Hematopoietic multipotent progenitor cell treated with erythropoietin and hydrocortisone succinate and interleukin-3 and kit ligand, for 6 days (in vitro differentiated cells): ENCODE measurements at places on chromosomes 1 and 21.

DNA sequence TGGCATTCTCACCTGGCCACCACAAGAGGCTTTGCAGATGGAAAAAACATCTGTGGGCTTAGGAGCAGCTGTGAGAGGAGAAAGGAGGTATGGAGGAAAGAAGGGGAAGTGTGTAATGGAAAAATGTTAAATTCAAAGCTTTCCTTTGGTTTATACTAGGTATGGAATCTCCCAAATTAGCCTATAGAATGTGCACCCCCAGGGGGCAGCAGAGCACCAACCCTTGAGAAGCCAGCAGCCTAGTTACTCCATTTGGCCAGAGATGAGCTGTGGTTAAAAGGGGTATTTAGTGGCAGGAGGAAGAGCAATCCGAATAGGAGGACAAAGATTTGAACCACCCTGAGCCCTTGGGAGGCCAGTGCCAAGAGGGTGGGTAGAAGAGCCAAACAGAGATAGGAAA, 97.5 kb upstream of the CTTNBP2NL start:
- peak; percentile 68 for DNase-seq

DNA sequence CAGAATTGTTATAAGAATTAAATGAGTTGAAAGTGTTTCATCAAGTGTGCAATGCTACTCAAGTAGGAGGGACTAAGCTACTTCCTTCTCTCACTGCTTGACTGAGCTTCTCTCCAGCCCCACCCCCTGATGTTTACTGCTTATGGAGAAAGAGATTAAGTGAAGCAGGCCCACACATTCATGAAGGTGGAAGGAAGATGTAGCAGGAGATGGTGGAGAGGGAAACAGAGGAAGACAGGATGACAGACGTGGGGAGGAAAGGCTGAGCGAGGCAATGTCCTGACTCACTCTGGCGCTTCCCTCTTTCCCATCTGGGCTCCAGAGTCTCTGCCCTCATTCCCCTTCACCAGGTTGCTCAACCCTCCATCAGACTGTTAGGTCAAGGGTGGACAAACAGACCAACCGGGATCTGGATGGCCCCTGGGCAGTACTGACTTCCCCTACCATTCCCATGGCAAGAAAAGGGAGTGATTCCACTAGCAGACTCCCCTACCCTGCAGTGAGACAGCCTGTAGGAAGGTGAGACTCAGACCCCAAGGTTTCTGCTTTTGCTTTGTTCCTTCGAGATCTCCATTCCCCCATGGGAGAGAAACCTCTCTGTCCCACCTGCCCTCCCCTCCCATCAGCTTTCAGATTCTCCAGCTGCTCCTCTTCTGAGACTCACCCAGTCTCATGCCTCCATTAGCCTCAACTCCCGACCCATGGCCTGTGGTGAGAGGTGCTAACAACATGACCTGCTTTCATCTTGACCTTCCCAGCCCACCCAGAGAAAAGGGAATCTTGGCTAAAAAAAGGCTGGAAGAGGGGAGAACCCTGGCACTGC, 3.1 kb upstream of the ARHGEF2 start:
- peak; percentile 84 for DNase-seq

DNA sequence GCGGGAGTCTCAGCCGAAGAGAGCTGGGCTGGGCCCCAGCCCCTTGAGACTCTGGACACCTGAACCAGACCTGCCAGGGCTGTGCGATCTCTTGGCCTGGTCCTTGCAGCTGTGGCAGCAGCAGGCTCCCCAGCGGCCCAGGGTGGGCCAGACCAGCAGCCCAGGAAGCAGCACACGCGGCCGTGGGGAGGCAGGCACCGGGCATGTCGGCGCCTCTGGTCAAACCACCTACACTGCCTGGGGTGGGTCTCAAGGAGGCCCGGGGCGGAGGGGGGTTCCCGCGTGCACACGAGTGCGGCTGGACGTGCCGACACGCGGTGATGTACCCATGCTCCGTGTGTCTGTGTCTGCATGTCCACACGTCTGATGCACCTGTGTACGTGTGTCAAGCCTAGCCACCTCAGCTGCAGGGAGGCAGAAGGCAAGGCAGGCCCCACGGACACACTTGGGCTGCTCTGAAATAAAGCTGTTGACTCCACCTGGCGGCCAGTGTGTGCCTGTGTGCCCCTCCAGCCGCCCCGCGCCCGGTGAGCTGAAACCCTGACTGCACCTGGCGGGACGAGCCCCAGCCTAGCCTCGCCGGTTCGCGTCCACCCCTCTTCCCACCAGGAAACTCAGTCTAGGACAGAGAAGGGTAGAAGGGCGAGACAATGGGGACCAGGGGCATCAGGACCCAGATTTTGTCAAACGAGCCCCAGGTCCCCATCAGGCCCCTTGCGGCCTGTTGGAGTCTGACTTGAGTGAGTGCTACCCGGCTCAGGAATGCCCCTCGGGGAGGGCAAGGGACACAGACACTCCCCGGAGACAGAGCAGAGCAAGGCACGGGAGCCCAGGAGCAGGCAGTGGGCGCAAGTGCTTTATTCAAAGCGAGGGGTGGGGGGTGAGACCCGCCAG, 11.6 kb downstream of the SCNN1D start:
- peak; percentile 86 for DNase-seq

GRCh38 chr1:158131217-158131616, 49.5 kb upstream of the CD1D start:
- DNase-seq: peak; percentile 66

- DNase-seq: peak; percentile 24
Observed at GRCh38 chr1:32813941-32814739, 3.0 kb downstream of the YARS1 start.

DNA sequence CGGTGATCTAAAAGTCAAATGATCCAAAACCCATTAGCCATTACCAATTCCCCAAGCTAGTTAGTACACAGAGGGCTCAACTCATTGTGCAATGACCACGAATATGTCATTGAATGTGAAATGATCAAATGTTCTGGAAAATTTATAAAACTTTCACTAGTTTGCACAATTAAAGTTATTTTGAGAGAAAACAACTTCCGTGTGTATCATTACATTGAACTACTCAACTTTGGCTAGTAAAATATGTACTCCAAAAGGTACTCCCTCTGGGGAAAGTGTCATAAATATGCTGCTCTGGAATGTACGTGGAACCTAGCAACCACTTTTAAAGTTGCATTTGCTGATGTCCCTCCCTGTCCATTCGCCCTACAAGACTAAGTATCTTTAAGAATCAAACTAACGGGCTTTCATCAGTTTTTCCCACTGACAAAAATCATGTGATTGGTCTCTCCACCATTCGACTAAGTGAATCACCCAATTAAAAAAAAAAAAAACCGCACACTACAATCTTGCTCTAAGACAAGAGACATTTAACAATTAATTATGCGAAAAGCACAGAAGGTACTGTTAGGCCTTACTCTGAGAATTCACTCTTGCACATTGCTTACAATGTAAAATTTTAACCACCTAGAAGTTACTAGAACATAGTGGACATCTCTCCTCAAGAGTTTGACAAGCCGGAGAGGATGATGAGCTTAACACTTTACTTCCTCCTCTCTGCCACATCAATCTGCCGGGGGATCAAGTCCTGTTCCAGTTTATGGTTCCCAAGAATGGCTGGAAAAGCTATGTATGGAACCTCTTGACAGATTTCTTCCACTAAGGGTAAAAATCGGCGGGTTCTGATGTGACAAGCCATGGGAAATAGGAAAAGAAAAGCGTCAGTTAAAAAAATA, 1.2 kb downstream of the ACBD3 start:
- DNase-seq: peak; percentile 23

DNA sequence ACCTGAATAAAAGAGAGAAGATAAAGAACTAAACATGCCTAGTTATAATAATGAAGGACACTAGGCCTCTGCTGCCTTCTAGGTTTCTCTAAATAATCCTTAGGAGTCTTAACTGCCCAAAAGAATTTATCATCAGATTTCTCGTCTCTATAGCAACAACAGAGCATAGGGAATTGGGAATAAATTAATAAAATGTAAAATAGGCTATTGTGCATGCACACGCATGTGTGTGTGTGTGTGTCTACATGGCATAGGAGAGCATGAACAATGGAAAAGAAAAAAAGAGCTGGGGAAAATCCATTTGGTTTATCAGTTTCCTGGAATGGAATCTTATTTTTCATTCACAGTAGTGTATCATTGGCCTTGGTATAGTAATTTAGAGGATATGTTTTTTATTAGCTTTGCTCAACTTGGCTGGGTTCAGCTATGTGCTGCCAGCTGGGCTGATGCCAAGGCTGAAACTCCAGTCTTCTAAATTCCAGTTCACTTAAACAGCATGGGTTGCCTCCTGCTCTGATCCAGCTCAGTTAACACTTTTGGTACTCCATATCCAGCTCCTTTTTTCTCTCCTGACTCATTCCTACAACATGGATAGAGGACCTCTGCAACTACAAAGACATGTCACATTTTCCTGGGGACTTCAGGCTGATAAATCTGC, 80.6 kb upstream of the SLFNL1 start:
- no peak for DNase-seq

- no peak for DNase-seq
Observed at GRCh38 chr1:2415801-2416208, 3.4 kb upstream of the PEX10 start.

- no peak for DNase-seq
Observed at GRCh38 chr21:32949701-32950100, 76.0 kb upstream of the OLIG2 start.

DNA sequence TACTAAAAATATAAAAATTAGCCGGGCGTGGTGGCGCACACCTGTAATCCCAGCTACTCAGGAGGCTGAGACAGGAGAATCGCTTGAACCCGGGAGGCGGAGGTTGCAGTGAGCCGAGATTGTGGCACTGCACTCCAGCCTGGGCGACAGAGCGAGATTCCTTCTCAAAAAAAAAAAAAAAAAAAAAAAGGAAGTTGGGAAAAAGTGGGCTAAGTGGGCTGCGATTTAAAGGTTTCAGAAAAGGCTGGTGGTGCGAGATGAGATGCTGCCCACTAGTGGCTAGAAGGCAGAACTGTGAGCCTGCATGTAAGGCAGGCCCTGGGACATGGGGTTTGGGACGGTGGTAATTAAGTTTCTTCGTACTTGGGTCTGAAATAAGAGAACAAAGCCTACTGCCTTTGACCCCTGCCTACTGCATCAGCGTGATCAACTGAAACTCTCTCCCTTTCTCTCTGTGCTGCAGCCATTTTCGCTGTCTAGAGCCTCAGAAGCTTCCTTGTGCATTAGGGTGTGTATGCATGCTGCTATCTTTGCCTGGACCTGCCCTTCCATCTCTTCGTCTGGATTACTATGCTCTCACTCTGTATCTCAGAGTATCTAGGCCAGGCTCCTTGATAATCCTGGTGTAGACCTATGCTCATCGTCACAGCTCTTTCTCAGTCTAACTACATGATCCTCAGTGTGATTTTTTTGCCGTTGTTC, 12.4 kb downstream of the FMOD start:
- peak; percentile 82 for DNase-seq

DNA sequence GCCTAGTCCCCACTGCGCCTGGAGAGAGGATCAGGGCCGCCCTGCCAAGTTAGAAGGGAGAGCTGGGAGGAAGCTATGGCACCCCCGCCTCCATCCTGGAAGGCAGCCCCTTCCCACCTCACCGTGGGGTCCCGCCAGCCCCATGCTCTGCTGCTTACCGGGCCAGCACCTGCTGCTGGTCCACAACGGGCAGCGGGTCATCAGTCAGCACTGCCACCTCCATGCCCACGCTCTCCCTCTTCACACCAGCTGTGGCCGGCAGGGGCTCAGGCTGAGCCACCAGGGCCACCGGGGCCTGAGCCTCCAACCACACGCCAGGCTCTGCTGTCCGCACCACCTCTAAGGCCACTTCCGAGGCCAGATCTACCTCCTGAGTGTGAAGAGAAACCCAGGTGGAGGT, 23.5 kb upstream of the DDOST start:
- no peak for DNase-seq

DNA sequence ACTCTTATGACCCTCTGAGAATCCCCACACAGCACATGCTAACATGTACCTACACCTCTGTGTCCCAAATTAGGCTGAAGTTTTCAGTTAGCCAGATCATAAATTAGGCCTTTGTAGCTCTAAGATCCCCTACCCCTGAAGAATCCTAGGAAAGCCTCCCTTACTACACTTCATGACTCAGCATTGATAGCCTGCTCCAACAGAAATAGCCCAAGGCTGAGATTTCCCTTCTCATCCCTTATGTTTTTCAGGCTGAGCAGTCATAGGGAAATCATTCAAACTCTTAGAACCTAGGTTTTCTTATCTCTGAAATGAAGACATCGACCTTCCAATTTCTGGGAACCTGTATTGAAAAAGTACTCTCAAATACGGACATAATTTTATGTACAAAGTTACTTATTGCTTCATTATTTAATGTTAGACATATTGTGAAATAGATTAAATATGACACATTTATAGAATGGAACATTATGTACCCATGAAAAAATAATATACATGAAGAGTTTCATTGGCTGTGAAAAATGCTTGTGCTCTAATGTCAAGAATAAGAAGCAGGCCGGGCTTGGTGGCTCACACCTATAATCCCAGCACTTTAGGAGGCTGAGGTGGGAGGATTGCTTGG, 122.4 kb upstream of the UBE2U start:
- DNase-seq: no peak

DNA sequence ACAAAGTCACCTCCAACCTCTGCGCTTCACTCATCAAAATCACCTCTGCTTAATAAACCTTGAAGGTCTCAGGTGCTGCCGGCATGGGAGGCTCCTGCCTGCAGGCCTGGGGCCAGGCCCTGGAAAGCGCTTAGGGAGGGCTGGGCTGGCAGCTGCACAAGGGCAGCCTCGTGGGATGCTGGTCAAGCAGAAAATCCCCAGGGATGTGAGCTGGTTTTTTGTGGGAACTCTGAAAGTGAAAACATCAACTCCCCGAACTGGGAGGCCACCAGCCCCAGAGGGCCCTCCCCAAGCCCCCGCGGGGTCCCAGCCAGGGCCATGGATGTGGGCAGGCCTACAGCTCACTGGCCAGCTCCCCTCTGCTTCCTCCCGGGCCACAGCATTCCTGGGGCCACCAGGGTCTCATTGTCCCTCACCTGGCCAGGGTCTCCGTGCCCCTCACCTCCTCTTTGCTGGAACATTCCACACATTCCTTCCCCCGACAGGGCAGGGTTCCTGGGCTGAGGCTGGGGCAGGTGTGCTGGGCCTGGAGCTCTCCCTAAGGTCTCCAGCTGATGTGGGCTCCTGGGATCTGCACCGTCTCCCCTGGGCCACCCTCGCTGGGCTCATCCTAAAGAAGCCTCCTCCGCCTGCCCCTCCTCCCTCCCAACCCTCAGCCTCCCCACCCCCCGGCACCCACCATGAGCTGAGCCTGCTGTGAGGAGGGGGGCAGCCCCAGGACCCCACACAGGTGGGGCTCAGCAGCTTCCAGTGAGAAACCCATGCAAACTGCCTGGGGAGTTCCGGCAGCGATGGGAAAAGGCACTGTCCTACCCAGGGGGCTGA, 36.0 kb upstream of the POFUT2 start:
- no peak for DNase-seq

DNA sequence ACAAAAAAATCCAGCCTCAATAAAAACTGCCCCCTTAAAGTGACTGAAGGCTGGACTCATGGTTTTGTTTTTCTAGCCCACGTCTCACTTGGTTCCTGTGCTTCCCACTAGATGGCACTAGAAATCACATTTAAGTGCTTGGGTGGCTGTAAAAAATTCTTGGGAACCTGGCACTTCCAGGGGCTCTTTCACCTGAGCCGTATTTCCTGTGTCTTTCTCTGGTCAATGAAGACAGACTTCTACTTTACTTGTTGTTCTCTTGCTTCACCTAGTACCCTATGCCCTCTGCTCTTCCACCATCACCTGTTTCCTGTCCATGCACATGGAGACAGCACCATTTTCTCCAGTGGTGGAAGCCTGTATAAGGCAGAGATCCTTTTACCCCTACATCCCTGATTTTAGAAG, 20.0 kb downstream of the METTL13 start:
- peak; percentile 79 for DNase-seq
